ENCODE measurements at places on chromosomes 1 and 21. TPM values are rescaled to one million over a fixed set of nuclear protein-coding genes. Genes with fewer than 3 reads are reported as not detected.

DNA sequence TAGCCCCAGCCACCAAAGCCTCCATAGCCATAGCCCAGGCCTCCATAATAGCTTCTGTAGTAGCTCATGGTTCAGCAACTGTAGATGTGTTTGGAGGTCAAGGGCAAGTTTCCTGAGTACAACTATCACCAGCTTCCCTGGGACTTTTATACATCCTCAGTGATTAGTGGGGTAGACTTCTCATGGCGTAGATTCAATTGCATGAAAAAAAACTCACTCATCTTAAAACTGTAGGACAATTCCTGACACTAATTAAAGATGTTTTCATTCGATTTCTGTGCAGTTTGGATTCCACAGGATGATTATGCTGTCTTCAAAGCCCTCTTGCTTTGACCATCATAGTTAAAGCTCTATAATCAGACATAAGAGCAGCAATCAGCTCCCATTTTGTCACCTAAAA, at the start of gene KRTAP19-8:
KRTAP19-8 (minus strand) TSS at position 101 of the 400 bp plus-strand sequence; CDS start at position 68, 33 bp downstream.
- DNase-seq: no peak

The TP73 gene
- 16.5 TPM for total RNA-seq

The GOLT1A gene
- total RNA-seq: not detected

The EDARADD gene
- total RNA-seq: 8.6 TPM

DNA sequence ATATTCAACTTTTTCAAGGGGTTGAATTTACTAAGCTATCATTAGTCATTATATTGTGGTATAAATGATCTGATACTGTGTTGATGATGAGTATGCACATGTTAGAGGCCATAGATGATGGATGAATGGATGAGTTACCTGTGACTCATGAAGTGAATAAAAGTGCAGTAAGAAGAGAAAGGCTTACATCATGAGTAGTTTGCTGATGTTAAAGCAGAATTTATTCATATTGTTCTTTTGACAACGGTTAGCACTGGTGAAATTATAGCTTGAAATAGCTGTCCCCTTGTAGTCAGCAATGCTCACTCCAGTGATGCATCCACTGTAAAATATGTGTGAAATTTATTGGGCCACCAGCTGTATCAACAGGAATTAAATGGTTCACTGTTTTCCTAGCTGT, 541.0 kb upstream of the ZRANB2 start:
- no peak for DNase-seq

DNA sequence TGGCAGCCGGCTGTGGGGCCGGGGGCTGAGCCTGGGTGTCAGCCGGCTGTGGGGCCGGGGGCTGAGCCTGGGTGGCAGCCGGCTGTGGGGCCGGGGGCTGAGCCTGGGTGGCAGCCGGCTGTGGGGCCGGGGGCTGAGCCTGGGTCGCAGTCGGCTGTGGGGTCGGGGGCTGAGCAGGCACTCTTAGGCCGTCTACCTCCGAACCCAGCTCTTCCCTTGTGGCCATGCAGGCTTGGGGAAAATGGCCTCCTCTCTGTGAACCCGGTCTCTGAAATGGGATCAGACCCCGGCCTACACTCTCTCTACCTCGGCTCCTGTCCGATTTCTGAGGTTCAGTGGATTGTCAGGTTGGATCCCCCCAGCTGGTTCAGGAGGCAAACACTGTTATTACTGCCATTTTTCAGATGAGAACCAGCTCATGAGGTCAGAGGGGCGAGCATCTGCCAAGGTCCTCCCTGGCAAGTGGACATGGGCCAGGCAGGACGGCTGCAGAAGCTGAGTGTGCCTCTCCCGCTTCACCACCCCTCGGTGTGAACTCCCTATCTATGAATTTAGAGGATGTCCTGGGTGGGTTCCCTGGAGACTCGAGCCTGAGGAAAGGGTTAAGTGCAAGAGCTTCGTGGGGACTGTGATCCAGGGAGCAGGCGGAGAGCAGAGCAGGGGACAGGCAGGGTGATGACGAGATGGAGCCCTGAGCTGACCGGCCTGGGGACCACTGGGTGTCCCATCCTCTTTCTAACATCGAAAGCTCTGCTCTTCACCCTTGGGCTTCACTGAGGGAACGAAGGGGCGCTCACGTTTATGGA, 10.9 kb upstream of the COL18A1 start:
- no peak for DNase-seq

DNA sequence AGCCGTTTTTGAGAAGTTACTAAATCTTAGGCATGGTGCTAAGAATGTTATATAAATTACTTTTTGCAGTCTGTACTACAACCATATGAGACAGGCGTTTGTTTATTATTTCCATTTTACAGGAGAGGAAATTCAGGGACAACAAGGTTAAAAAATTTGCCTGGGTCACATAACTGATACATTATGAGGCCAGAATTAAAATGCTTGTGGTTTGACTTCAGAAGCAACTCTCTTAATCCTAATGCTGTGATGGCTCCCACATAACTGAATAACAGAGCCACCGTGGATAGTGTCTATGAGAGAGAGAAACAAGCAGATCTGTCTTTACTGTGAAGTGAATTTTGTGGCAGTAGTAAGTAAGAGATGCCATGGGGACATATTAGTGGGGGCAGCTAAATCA, 184.9 kb downstream of the NCAM2 start:
- DNase-seq: no peak

GRCh38 chr1:16167331-16168143, 11.7 kb upstream of the EPHA2 start:
- no peak for DNase-seq

The ATP5IF1 gene
- 221 TPM for total RNA-seq

DNA sequence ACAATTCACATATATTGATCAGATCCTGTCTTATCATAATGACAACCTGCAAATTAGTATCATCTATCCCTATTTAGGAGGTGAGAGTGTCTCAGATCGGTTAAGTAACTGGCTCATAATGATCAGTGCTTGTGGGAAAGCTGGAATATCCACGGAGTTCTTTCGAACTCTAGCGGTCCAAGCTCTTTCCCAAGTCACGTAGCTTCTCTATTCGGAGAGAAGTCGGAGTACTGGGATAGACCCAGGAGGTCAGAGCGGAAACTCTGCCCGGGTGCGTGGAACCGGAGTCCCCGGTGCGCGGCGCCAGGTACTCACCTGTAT, 339 bp downstream of the PTGS2 start:
- no peak for DNase-seq

- no peak for DNase-seq
These were observed 87.0 kb downstream of the RGS7 start for GRCh38 chr1:241270016-241270415.
